T-helper 1 cell (primary cell): ENCODE measurements at places on chromosomes 1 and 21.

- DNase-seq: no peak
These were observed 110.1 kb downstream of the HMGB4 start for GRCh38 chr1:33973799-33974545.

- peak; percentile 48 for DNase-seq
These were observed 24.4 kb downstream of the RRAGC start for GRCh38 chr1:38834937-38835827.

- DNase-seq: no peak
These were observed 296.3 kb downstream of the SMYD3 start for GRCh38 chr1:246210756-246211155.

DNA sequence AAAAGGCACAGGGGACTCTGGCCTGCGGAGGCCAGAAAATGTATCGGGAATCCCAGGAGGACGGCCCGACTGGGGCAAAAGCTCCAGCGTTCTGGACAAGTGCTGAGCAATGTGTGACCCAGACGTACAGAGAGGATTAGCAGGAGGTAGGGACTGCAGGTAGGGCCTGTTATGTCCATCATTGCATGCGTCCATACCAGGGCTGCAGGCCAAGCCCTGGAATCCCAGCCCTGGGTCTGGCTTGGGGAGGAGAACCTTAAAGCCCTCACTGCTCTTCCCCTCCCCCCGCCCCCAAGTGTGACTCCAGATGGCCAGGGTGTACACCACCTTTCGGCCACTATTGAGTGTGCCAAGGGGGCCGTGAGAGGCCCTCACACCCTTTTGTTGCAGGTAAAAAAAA, 2.0 kb downstream of the RNF207 start:
- DNase-seq: no peak

GRCh38 chr1:51957618-51958017, 32.9 kb downstream of the RAB3B start:
- no peak for DNase-seq

GRCh38 chr1:161096015-161096414, 2.1 kb upstream of the KLHDC9 start:
- no peak for DNase-seq

- no peak for DNase-seq
These were observed 25.8 kb downstream of the UAP1 start for GRCh38 chr1:162587347-162587746.

DNA sequence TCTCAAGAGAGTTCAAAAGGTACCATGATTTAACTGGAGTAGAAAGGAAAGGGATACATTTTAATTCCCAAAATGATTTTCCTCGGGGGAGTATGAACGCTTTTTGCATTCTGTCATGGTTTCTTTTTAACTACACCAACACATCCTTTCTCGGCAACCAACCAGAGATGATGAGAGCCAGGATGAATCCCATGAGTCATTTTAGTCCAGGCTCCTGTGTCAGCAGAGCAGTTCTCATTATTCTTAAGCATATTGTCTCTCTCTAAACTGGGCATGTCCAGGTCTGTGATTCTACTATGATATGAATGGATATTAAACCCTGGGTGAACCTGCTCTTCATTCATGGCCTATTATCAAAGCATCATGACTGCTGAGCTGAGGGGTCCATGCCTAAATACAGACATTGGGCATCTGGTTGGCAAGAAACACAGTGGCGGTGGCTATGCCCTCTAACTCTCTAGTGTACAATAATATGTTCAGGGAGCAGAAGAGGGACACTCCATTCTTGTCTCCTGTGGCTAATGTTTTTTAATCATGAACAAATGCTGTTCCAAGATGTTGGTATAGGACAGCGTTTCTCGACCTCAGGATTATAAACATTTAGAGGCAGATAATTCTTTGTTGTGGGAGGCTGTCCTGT, 124.3 kb upstream of the ESRRG start:
- DNase-seq: no peak

DNA sequence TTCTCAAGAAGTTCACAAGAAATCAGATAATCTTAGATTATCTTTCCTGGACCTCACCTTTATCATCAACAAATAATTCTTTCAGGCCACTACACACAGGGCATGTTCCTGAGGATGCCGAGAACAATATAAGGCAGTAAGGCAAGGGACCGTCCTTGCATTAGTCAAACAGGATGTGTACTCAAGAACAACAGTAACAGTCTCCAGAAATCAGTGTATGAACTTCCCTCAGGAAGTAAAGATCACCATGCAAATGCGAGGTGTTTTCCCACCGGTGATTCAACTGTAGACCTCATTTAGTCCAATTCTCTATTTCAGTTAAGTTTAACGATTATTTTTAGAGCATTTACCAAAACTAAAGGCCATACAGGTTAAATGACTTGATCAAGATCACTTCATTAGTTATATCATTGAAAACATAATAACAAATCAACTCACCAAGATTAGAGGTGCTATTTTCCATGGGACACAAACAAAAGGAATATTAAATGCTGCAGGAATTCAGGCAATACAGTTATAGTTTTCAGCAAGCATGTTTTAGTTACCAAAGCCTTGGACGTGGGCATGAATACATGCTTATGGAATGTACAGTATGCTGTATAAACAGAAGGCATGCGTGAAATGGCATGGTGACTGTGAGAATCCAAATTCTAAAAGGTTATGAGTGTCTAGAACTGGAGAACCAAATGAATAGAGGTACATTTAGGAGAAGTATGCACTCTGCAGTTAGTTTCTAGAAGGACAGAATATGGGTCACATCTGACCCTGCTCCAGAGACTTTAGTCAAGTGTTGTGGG, 145.2 kb downstream of the TNR start:
- no peak for DNase-seq

DNA sequence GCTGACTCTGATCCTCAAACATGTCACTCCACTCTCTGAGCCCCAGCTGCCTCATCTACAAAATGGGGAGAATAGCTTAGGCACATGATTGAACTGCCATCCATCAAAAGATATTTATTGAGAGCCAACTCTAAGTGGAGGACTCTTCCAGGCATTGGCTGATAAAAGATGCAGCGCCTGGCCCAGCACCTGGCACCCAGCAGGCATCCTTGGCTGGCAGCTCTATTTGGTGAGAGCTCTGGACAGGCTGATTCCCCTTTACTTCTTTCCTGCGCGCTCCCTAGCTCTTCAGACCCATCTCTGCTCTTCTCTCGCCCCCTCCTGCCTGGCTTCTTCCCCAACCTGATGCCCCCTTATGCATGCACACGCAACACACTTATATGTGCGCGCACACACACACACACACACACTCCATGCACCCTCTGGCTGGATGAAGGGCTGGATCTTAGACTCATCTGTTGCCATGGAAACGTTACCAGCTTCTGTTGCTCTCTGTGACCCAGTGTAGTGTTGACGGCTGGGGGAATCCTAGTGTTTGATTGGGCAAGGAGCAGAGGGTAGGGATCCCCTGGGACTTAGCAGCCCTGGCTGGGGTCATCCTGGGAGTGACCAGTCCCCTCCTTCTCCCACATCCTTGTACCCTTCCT, 49.3 kb downstream of the VWA5B1 start:
- no peak for DNase-seq

DNA sequence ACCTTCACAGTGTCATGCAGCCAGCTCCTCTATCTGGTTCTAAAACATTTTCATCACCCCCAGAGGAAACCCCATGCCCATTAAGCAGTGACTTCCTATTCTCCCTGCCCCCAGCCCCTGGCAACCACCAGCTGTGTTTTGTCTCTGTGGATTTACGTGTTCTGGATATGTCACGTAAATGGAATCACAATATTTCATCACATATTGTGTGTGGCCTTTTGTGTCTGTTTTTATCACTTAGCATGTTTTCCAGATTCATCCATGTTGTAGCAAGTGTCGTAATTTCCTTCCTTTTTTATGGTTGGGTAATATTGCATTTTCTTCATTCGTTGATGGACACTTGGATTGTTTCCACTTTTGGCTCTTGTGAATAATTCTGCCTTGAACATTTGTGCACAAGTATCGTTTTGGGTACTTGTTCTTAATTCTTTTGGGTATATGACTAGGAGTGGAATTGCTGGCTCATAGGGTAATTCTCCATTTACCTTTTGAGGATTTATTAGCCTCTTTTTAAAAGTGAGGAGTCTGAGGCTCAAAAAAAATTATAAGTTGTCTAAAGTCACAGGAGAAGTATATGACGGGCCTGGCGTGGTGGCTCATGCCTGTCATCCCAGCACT, 127.0 kb downstream of the MRPS6 start:
- DNase-seq: no peak

GRCh38 chr1:29342983-29343382, 106.7 kb downstream of the PTPRU start:
- DNase-seq: no peak

- peak; percentile 53 for DNase-seq
These were observed 27.5 kb downstream of the COA6 start for GRCh38 chr1:234400773-234401172.

DNA sequence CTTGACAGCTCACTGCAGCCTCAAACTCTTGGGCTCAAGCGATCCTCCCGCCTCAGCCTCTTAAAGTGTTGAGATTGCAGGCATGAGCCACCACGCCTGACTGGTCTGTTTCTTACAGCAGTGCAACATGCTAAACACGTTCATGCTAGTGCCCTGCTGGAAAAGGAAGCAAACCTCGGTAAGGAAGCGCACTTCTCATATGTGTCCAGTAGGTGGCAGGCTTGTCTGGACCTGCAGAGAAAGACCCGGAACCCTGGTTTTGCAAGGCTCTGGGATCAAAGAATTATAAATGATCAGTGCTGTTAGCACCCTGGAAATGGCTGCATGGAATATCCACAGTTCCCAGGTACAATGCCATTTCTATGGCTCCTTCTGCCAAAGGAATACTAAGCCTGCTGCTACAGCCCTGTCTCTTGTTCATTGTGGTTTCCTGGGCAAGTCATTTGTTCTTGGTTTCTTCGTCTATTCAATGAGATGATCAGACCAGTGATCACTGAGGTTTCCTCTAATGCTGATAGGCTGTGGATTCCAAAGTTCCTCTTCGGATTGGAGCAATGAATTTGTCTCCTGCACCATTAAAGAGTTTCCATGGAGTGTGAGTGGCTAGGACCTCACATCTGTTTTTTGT, 15.9 kb downstream of the RNU5D-1 start:
- DNase-seq: peak; percentile 47

DNA sequence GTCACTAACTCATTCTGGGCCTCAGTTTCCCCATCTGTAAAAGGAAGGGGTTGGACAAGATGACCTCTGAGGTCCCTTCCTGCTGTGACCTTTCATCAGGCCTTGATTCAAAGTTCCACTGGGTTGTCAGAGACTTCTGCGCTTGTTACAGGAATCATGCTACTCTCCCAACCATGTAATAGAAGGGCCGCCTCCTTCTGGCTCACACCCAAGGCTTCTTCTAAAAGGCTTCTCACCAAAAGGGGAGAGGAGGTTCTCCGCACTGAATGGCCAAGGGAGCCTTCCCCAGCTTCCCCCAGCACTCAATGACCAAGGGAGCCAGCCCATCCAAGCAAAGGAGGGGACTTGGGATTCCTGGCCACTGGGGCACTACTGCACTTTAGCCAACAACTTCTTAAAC, 42.7 kb downstream of the GRHL3 start:
- no peak for DNase-seq

GRCh38 chr1:12622506-12622905, 4.5 kb upstream of the DHRS3 start:
- no peak for DNase-seq

- no peak for DNase-seq
These were observed 607.3 kb downstream of the NCAM2 start for GRCh38 chr21:21605521-21605920.

DNA sequence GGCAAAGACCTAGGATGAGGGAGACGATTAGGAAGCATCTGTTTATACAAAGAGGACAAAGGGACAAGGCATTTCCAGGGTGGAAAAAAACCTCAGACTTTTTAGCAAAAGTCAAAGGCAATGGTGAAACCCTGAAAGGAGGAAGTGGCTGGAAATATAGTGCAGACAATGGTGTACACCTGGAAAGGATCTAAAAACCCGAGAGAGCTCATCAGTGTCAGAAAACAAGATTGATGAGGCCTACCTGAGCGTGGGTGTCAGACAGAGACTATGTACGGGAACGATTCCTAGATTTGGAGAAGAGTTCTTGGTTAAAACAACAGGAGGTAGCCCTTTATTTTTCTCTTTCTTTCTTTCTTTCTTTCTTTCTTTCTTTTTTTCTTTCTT, 68.8 kb upstream of the HUNK start:
- no peak for DNase-seq

- DNase-seq: no peak
These were observed 87.0 kb downstream of the NMNAT2 start for GRCh38 chr1:183331091-183331742.

- no peak for DNase-seq
These were observed 38.1 kb upstream of the STUM start for GRCh38 chr1:226510453-226510852.

DNA sequence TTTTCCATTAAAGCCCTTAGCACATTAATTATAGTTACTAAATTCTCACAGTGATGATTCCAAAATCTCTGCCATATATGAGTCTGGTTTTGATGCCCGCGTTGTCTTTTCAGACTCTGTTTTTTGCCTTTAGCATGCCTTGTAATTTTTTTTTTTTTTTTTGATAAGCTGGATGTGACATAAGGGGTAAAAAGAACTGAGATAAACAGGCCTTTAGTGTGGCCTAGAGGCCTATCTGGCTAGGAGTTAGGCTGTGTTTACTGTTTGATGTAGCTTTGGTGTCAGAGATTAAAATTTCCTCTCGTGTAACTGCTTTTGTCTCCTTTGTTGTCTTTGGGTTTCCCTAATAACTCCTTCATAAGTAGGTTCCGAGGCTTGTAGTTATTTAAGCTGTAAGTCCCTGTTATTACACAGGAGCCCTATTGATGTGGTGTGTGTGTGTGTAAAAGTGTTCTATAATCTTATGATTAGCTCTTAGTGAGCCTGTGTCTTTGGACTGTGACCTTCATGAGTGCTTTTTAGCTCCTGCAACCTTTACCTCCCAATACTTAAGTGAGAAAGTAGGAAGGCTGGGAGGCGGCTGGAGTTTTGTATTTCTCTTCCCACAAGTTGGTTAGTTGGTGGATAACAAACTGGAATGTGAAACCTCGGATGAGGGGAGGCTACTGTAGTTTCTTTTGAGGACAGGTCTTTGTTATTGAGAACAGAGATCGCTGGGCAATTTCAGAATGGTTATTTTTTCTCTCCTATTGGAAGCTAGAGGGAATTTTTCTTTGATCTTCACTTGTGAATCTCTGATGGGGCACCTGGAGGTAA, 19.3 kb downstream of the HS2ST1 start:
- DNase-seq: no peak
